Gastrocnemius medialis (tissue), 4 donors: ENCODE measurements at places on chromosomes 4 and X. TPM values are rescaled to one million over a fixed set of nuclear protein-coding genes. Genes with fewer than 3 reads are reported as not detected.

Gene MGAT4D
- total RNA-seq: not detected

Gene HPGDS
- total RNA-seq: not detected

Gene GLRA2
- total RNA-seq: not detected

Gene YY2
- 0.75 TPM for total RNA-seq

Gene NEUROG2
- not detected for total RNA-seq

Gene HS3ST1
- 0.07 TPM for total RNA-seq

Gene FAAH2
- not detected for total RNA-seq

Gene COL25A1
- 2.0 TPM for total RNA-seq

- DNase-seq: no peak
- H3K27me3 ChIP-seq: no peaks in the 10 kb centered on the region
- no peak overlapping the region for H3K4me3 ChIP-seq
Measured at GRCh38 chr4:110671679-110672078, 48.8 kb upstream of the PITX2 start.

DNA sequence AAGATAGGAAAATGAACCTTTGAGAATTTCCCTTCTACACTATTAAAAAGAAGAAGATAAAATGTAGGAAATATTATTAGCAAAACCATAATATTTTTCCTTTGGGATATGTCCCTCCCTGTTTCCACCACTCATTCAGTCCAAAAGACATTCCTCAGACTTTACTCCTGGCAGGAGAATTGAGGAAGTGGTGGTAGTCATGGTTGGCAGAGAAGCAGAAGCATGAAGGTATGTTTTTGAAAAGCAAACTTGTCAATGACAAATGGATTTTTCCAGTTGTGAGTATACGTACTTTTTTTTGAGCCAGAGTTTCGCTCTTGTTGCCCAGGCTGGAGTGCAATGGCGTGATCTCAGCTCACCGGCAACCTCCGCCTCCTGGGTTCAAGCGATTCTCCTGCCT lies 13.7 kb downstream of the STAG2 start:
- peaks cover 40% of the 10 kb centered on the region for H3K4me1 ChIP-seq
- no peak overlapping the region for H3K4me3 ChIP-seq
- no peaks in the 10 kb centered on the region for H3K27me3 ChIP-seq
- peak overlapping the region; percentile 55 for H3K27ac ChIP-seq
- no peak for DNase-seq
- no peaks in the 10 kb centered on the region for H3K36me3 ChIP-seq

DNA sequence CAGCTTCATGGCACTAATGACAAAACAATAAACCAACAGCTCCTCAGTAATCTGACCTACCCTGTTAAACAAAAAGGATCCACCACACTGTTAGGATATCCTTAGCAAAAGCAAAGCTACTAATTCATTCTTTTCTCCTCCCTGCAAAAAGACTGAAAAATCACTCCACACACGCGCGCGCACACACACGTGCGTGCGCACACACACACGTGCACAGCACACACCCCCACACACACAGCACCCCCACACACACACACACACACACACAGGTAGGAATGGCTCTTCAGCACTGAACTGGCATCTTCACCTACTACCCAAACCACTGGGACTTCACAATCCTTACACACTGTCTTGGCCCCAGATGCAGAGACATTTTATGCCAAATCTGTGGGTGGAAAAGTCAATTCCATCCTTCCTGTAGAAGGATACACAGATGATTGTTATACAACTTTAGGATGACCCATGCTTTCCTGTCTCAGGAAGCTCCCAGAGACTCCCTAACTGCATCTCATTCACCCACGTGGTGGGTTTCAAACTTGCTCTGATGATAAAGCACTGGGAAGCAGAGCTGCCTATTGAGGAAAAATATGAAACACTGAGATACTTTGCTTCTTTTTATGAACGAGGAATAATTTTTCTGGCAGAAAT lies 102.5 kb downstream of the TSPAN5 start:
- H3K4me1 ChIP-seq: no peaks in the 10 kb centered on the region
- H3K27me3 ChIP-seq: no peaks in the 10 kb centered on the region

DNA sequence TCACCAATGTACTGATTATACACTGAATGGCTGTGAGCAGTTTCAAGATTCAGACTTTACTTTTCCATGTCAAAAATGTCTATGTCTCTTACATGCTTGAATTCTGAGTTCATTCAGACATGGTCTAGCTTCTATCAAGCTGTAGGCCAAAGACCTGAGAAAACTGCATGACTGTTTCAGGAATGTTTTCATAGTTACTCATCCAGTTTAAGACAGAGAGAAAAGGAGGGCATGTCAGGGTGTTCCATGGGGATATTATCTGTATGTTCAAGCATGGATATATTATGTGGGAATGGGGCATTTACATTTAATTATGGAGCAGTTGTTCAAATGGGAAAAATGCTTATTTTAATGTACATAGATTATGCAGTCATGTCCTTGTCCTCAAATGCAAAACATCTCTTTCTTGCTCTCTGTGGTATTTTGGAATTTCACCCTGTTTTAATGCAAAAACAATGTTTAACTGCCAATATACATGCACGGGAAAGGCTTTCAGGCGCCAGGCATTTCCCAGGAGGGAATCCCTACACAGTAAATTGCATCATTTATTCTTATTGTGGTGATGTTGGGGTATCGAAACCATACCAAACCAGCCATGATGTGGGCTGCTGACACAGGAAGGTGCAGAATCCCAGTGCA lies 429.1 kb upstream of the INTU start:
- H3K36me3 ChIP-seq: no peaks in the 10 kb centered on the region
- H3K27ac ChIP-seq: no peak overlapping the region
- H3K27me3 ChIP-seq: no peaks in the 10 kb centered on the region
- no peak for DNase-seq

GRCh38 chr4:141229408-141230101 lies 8.9 kb downstream of the ZNF330 start:
- H3K27ac ChIP-seq: no peak overlapping the region
- no peaks in the 10 kb centered on the region for H3K27me3 ChIP-seq
- H3K4me3 ChIP-seq: no peak overlapping the region
- DNase-seq: no peak

DNA sequence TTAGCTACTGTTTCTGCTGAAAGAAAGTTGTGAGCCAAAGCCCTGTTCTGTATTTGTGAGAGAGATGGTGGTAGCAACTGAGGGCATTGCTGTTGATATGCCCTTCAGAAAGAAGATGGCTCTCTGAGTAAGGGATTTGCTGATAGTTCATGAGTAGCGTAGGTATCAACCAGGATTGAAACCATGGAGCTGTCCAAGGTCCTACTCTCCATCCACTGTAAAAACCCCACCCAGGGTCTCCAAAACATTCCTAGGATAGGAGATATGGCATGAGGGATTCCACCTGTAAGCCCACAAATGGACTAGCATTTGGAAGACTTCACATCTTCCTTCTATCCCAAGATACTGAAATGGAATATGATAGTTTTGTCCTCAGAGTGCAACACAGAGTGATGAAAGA lies 277.1 kb upstream of the PRKX start:
- H3K36me3 ChIP-seq: no peaks in the 10 kb centered on the region
- H3K27me3 ChIP-seq: no peaks in the 10 kb centered on the region
- no peak for DNase-seq
- no peak overlapping the region for H3K4me3 ChIP-seq
- H3K4me1 ChIP-seq: no peaks in the 10 kb centered on the region

GRCh38 chr4:86184901-86185285 lies 175.0 kb downstream of the MAPK10 start:
- H3K4me3 ChIP-seq: no peak overlapping the region
- no peak for DNase-seq
- H3K27ac ChIP-seq: no peak overlapping the region
- H3K36me3 ChIP-seq: no peaks in the 10 kb centered on the region
- H3K27me3 ChIP-seq: no peaks in the 10 kb centered on the region

DNA sequence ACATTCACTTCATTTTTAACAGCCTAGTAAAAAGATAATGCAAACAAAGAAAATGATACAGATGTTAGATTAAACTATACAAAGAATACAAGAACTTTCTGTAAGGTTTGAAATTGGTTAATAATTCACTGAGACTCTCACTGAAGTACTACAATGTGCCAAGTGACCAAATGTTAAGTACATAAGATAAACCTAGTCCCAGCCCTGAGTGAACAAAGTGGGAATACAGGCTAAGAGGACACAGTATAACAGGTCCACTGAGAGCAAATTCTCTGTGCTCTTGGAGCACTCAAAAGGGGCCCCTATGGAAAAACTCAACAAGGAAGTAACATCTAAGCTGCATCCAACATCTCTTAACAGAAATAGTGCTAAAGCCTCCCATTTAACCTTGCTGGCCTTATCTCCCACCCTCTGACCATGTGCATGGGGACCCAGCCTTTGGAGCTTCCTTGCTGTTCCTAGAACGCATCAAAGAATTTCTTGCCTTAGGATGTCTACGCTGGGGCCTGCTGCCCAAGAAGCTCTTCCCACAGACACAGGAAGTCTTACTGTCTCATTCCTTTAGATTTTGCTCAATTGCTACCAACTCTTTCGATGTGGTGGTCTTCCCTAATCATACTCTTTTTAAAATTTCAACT lies 113.4 kb downstream of the ZAR1 start:
- no peak overlapping the region for H3K4me3 ChIP-seq
- H3K4me1 ChIP-seq: no peaks in the 10 kb centered on the region
- H3K27ac ChIP-seq: no peak overlapping the region
- DNase-seq: no peak
- no peaks in the 10 kb centered on the region for H3K36me3 ChIP-seq
- no peaks in the 10 kb centered on the region for H3K27me3 ChIP-seq

- no peaks in the 10 kb centered on the region for H3K27me3 ChIP-seq
- DNase-seq: no peak
- no peak overlapping the region for H3K4me3 ChIP-seq
- H3K36me3 ChIP-seq: no peaks in the 10 kb centered on the region
- H3K4me1 ChIP-seq: no peaks in the 10 kb centered on the region
Measured at GRCh38 chrX:55072286-55072685, 2.5 kb upstream of the PAGE2B start.

DNA sequence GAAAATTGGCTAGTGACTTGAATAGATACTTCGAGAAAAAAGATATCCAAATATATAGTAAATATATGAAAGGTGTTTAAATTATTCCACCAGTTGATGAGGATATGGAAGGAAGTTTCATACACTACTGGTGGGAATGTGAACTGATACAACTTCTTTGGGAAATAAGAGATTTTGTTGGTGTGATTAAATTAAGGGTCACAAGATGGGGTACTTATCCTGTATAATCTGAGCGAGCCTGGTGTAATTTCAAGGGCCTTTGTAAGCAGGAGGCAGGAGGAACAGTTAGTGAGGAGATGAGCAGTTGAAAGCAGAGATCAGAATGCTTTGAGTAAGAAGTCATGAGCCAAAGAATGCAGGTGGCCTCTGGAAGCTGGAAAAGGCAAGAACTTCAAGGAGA lies 192.2 kb downstream of the KCTD8 start:
- H3K4me1 ChIP-seq: no peaks in the 10 kb centered on the region
- no peak overlapping the region for H3K4me3 ChIP-seq
- H3K27ac ChIP-seq: no peak overlapping the region
- no peaks in the 10 kb centered on the region for H3K36me3 ChIP-seq

DNA sequence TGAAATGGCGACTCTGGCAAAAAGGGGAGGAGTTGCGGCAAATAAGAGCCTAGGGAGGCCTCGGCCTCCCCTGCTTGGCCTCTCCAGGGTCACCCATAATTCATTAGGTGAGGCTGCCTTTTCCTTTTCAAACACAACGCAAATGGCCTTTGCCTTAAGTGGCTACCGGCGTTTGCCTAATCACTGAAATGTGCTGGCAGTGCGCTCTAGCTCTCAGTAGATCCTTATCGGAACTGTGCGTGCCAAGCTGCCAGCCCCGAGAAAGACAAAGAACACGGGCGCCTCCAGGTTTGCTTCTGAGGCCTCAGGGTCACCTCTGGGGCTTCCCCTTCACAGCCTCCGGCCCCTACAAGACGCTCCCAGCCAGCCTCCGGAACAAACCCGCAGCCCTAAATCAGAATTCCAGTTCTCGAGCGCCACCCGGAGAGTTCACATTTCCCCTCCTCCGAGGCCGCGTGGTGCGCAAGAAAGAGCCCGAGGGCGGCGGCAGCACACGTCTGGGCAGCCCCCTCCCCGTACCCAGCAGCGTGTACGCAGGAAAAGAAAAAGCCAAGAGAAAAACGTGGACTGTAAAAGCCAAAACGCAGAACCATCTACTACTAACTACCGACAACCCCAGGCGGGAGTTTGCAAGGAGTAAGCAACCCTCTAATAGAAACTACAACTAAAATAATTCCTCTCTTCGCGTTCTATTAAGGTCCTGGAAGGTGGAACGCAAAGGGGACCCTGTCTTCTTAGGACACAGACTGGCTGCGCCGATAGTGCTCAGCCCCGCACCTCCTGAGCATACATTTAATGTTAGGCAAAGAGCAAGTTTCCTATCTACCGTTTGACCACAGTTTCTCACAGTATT lies 76.5 kb upstream of the BCOR start:
- H3K27ac ChIP-seq: peak overlapping the region; percentile 85
- H3K4me3 ChIP-seq: peak overlapping the region; percentile 62
- H3K27me3 ChIP-seq: peaks cover 23% of the 10 kb centered on the region
